ENCODE measurements at places on chromosomes 3 and 15. TPM values are rescaled to one million over a fixed set of nuclear protein-coding genes. Genes with fewer than 3 reads are reported as not detected.

The CHRNA5 gene
- total RNA-seq, result 0.36 TPM

The AHSG gene
- total RNA-seq, result not detected

The CD200R1 gene
- total RNA-seq, result under 0.01 TPM

The RASGRP1 gene
- total RNA-seq, result 0.36 TPM

The TRPC1 gene
- total RNA-seq, result 19.9 TPM

The FOXL2 gene
- total RNA-seq, result under 0.01 TPM

The MUC20 gene
- total RNA-seq, result 0.36 TPM

The BFSP2 gene
- not detected for total RNA-seq

The RARB gene
- 4.1 TPM for total RNA-seq

The PIAS1 gene
- 29.0 TPM for total RNA-seq

The DPPA4 gene
- total RNA-seq, result not detected

The GRM7 gene
- total RNA-seq, result not detected

The CRABP1 gene
- total RNA-seq, result not detected

The KBTBD13 gene
- total RNA-seq, result not detected

The PIF1 gene
- 6.2 TPM for total RNA-seq

The CCR1 gene
- total RNA-seq, result 1.1 TPM

The HSPBAP1 gene
- 13.8 TPM for total RNA-seq

The KLHL40 gene
- total RNA-seq, result not detected

The CEP19 gene
- total RNA-seq, result 3.6 TPM

The HIGD1A gene
- 88.3 TPM for total RNA-seq

The CYP8B1 gene
- total RNA-seq, result not detected

The GMNC gene
- total RNA-seq, result under 0.01 TPM

The SCN5A gene
- total RNA-seq, result under 0.01 TPM

The STARD9 gene
- 9.4 TPM for total RNA-seq
